ENCODE measurements at places on chromosomes 1 and 21.

- no peak for DNase-seq
Measured at GRCh38 chr1:99177465-99177864, 86.8 kb upstream of the PLPPR4 start.

DNA sequence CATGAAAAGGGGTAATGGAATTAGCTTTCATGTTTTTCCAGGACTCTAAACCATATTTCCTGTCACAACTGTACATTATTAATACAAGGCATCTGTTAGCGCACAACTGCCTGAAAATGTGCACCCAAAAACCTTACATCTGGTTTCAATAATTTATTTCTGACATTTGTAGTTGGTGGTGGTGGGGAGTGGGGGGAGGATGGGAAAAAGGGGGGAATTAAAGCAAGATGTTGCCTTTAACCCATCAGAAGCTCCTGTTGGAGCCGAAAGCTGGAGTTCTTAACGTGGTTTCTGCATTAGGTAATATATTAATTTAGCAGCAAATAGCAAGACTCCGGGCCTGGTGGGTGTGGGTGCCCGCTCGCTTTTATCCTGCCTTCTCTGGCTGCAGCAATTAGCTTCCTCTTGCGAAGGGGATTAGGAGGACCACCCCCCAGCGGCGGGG lies 36.9 kb upstream of the HHAT start:
- no peak for DNase-seq

GRCh38 chr1:8669606-8670335 lies 147.7 kb downstream of the RERE start:
- DNase-seq: no peak

DNA sequence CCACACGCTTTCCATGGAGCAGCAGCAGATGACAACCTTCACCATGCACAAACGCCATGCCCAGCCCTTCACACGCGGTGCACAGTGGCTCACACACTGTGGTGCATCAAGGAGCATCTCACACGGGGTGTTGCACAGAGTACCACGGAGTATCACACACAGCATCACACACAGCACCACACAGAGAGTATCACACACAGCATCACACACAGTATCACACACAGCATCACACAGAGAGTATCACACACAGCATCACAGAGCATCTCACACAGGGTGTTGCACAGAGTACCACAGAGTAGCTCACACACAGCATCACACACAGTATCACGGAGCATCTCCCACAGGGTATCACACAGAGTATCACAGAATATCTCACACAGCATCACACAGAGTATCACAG lies 122.2 kb upstream of the RAB4A start:
- no peak for DNase-seq

GRCh38 chr1:33057095-33057494 lies 20.4 kb upstream of the AK2 start:
- no peak for DNase-seq

DNA sequence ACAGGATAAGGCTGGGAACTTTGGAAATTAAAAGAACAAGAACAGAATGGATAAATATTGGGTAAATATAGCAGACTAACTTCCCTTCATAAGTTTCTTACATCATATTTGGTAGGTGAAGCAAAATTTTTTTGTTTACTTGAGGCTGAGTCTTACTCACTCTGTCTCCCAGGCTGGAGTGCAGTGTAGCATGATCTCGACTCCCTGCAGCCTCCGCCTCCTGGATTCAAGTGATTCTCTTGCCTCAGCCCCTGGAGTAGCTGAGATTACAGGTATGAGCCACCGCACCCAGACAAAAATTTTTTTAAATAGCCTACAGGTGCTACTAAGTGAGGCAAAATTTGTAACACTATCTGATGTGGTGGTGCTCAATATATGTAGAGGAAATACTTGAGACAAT lies 50.7 kb downstream of the TM2D1 start:
- no peak for DNase-seq

All from activated CD4-positive, alpha-beta T cell treated with anti-CD3 and anti-CD28 coated beads, Interleukin-2, amount 50 U/mL, for 48 hours (primary cell).